AG08395 (cell line): ENCODE measurements at places on chromosomes 6 and 20.

GRCh38 chr6:167103041-167103891 is 19.6 kb upstream of the CCR6 start:
- no peak for DNase-seq

DNA sequence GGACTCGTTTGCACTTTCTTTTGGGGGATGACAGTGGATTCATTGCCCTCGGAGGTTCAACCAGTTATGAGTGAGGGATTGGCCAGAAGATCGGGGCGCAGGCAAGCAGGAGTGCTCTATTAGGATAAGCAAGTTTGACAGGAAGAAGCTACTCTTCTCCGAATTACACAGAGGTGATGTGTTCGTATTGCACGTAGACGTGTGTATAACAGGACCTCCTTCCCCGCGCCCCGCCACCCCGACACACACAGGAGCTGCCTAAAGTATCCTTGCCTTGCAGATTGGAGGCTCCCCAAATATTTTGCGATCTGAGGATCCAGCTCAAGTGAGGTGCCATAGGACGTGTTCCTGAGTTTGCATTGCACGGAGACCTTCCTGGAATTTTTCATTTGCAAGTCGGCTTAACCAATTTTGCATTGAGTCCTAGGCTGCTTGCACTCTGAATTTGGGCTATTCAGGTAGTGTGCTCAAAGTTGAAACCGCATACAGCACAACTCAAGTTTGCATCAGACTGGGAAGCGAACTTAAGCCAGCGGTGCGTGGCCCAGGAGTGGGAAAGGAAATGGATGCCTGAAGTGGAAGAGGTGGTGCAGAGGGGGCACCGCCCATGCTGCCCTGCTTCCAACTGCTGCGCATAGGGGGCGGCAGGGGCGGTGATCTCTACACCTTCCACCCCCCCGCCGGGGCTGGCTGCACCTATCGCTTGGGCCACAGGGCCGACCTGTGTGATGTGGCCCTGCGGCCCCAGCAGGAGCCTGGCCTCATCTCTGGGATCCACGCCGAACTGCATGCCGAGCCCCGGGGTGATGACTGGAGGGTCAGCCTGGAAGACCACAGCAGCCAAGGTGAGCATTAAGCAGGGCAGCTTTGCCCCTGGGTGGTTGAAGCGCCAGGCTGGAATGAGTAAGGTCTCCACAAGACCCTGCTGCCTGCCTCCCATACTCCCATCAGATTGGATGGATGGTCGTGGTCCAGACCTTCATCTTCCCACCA is 770 bp downstream of the TCF19 start:
- no peak for DNase-seq

DNA sequence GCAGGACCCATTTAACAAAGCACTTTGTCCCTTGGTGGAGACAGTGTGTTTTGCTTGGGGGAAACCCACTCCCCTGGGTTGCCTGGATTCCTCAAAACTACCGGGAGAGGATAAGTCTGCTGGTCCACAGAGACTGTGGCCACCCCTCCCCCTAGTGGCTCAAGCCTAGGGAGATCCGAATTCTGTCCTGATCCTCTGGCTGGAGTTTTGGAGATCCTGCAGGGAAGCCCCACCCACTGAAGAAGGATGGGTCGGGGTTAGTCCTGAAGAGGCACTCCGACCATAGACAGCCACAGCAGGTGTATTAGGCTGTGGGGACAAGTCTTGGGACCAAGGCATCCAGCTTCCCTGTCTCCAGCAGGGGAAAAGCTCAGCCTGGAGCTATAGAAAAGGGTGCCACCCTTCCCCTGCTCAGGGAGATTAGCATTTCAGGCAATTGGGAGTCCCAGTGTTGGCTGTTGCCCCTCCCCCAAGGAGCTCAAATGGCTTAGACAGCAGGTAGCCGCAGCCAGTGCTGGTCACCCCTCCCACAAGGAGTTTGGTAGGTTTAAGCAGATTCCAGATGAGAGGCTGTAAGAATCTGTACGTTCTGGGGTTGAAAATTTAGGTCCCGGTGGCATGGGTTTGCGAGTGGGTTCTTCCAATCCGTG is 750.0 kb downstream of the TBC1D32 start:
- DNase-seq = no peak

GRCh38 chr6:2854396-2854982 is 12.8 kb upstream of the SERPINB1 start:
- no peak for DNase-seq
